NCI-H1436 (cell line): ENCODE measurements at places on chromosomes 12 and 14.

GRCh38 chr14:79284621-79285020, 926.7 kb downstream of the DIO2 start:
- DNase-seq, result no peak

- no peak for DNase-seq
Observed at GRCh38 chr12:127143020-127143419, 1124.0 kb upstream of the TMEM132C start.

- no peak for DNase-seq
Observed at GRCh38 chr12:92879698-92880322, 49.3 kb downstream of the EEA1 start.

DNA sequence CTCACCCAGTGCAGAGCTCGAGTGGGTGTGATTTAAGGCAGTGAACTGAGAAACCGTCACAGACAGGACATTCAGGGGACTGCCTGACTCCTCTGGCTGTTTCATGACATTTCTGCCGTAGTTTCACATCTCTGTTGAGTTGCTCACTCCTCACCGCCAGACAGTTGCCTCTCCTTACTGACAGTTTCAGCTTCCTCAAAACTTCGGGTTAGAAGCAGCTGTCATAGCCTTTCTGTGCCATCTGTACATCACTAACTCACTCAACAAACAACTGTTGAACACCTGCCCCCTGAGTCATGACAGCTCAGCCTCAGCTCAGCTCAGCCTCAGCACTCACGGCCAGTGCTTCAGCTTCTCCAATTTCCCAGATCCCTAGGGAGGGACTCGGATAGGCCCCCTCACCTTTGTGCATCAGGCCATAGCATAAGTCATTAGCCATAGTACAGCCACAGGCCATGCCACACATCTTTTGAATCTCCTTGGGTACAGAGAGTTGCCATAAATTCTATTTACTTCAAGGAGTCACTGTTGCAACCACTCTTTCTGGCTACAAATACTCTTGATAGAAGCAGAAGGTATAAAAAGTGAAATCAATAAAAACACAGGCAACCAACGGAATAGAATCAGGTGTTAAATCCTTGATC, 6.2 kb upstream of the SLC15A4 start:
- DNase-seq, result no peak

GRCh38 chr12:95718006-95718431, 72.5 kb downstream of the NTN4 start:
- DNase-seq, result no peak

- DNase-seq, result no peak
Observed at GRCh38 chr12:48482198-48482597, at the start of gene C12orf54. Gene C12orf54, plus strand, starts transcription at chr12:48482498. Its CDS starts 799 bp downstream, at chr12:48483297.

DNA sequence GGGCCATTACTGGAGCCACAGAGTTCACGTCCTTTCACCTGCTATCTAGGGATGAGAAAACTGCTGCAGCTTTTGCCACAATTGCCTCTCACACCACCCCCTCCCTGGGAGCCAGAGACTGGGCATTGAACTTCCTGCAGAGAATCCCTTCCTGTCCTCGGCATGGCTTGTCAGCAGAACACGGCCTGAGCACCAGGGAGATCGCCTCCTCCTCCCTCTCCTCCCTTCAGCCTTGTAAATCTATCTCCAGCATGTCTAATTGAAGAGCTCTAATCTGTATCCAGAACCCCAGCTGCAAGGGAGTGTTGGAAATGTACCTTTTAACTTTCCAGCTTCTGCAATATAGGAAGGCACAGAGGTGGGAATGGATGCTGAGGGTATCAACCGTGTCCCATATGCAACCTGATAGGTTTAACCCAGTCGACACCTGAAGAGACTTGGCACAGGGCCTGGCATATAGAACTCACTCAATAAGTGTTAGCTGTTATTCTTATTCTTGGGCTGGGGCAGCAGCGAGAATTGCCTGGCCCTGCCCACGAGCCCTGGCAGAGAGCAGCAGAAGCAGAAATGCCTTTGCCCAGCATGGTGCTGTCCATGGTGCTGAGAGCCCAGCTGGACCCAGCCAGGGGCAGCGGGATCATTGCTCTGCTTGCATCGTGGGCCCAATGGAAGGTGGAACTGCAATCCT, 26.8 kb downstream of the TMEM63C start:
- DNase-seq, result no peak

- DNase-seq, result no peak
Observed at GRCh38 chr12:12819221-12819620, 6.1 kb downstream of the DDX47 start.

GRCh38 chr12:15700595-15700994, 88.6 kb downstream of the EPS8 start:
- no peak for DNase-seq
